GM10248 (cell line): ENCODE measurements at places on chromosomes 7 and 10.
A peak's percentile ranks its signal among the peaks of the same experiment; 100 is the strongest.

- DNase-seq: no peak
Measured at GRCh38 chr10:22932626-22933370, 4.9 kb downstream of the ARMC3 start.

DNA sequence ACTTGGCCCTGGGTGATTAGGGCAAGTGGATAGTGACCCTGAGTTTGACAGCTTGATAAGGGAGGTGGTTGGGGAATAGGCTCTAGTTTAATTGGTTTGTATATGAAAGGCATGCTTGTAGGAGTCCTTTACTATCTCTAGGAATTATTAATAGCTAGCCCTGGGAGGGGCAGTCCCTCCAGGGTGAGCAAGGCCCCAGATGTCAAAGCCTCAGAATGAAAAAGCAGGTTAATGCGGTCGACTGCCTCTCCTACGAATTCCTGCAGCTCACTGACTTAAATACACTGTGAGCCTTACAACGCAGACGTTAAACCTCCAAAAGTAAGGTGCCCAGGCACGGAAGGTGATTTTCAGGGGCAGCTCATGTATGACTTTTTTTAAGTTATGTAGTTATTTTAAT is 5.2 kb upstream of the BTBD16 start:
- DNase-seq: no peak

GRCh38 chr10:4434516-4435071 is 391.4 kb upstream of the AKR1E2 start:
- DNase-seq: no peak

DNA sequence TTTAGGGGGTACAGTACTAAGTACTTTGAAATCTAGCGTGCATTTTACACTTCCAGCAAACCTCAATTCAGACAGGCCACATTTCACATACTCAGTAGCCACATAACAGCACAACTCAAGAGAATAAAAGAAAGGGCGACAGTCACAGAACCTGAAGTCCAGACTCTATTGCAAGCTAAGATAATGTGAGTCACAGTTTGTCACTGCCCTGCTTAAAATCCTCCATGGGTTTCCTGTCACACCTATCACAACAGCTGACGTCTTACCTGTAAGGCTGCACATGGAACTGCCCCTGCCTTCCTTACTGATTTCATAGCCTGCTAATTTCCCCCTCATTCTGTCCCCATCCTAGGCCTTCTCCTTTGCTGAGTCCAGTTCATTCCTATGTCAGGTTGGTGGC is 16.1 kb upstream of the CDK14 start:
- no peak for DNase-seq

- DNase-seq: no peak
Measured at GRCh38 chr10:120788771-120789170, 62.4 kb upstream of the WDR11 start.

- no peak for DNase-seq
Measured at GRCh38 chr7:29754874-29755490, 51.3 kb upstream of the WIPF3 start.

GRCh38 chr10:110744782-110745181 is 100.6 kb downstream of the RBM20 start:
- no peak for DNase-seq

DNA sequence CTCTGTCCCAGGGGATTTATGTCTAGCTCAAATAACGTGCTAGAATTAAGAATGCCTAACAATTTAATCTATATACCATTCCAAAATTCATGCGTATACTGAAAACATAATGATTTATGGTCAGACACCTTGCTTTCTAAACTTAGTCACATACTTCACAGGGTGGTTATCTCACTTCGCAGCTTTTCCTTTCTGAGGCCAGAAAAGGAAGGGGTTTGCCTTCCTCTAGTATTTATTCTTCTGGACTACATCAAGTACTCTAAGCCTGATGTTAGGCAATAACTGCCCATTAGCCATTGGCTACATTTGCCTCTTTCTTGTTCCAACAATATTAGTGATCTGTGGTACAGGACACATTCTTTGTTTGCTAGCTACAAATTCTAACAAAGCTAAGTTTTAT is 72.6 kb upstream of the FHIP2A start:
- no peak for DNase-seq

DNA sequence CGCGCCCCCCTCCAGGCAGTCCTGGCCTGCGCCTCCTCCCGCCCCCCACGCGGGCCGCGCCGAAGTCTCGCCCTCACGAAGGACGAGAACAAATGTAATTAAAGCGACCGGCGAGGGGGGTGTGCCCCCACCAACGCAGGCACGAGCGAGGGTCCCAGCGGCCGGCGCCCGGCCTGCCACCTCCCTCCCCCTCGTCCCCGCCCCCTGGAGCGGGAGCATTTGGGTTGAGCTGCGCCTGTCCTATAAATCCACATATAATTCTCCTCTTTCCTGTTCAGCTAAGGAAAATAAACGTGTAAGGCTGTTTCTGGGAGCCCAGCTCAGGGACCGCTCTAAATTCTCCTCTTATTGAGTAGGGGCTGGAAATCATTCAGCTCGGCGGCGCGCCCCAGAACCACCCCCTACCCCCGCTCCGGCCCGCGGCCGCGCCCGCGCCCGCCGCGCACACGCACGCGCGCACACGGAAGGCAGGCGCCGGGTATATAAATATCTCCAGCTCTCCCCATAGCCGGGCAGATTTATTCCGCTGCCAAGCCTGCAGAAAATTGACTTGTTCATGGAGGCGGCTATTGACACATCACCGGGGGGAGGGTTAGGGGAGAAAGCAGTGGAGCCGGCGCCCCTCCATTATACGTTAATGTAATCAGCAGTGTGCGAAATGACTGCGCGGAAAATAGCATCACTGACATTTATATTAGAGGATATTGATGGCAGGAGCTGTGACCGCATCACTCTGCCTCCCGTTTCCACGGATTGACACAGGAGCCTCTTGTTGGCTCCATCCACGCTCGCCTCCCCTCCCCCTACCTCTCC is 61.6 kb upstream of the BTRC start:
- no peak for DNase-seq

DNA sequence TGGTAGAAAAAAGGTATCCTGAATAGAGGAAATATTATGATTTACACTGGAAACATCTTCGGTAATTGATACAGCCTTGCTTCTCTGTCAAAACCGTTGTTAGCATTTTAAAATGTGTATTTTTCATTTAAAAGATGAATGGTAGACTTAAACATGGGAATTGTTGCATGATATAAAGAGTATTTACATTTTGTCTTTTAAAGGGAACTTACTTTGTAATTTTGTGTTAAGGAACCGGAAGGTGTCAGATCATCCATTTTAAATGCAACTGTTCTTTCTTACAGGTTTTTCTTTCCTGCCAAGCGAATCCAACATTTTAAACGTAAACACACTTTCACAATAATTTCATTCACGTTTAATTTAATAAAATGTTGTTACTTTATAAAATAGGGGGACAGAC is 1.8 kb upstream of the IGF2BP3 start:
- no peak for DNase-seq

- no peak for DNase-seq
Measured at GRCh38 chr7:136887317-136887716, 18.9 kb downstream of the CHRM2 start.

- no peak for DNase-seq
Measured at GRCh38 chr10:5829267-5829666, 16.0 kb upstream of the GDI2 start.

DNA sequence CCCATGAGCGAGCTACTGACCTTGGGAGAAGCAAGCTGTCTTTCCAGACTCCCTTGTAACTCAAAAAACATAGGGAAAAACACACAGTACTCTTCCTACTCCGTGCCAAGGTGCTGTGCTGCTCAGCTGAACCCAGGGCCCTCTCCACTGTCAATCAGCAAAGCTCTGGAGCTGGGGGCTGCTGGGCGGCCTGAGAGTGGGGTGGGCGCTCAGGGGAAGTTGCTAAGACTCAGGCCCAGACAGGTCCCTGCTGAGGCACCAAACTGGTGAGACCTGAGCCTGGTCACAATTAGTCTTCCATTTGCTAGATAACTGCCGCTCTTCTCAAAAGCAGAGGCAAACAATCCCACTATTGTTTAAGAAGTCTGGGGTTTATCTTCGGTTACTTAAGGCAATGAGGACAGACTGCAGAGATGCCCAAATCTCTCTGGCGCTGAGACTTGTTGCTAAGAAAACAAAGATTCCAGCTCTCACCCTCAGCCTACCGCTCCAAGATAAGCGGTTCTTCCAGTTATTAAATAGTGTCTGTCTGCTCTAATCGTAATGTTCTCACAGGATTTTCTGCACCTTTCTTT is 22.0 kb downstream of the STEAP1B start:
- no peak for DNase-seq

DNA sequence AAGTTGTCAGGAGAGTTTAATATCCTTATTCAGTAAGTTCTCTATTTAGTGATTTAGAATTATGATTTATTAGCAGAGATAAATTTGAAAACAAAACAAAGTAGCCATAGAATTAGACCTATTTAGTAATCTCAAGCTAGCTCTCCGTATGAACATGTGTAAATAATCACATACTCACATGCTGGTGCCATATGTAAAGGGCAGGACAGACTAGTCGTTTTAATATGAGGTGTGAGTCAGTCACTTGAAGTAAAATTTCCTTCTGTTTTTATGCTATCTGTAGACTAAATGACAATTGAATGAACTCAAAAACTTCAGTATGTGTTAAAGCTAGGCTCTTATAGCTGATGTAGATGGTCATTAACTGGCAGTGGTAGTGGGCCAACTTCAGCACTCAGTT is 67.1 kb downstream of the WAC start:
- no peak for DNase-seq

DNA sequence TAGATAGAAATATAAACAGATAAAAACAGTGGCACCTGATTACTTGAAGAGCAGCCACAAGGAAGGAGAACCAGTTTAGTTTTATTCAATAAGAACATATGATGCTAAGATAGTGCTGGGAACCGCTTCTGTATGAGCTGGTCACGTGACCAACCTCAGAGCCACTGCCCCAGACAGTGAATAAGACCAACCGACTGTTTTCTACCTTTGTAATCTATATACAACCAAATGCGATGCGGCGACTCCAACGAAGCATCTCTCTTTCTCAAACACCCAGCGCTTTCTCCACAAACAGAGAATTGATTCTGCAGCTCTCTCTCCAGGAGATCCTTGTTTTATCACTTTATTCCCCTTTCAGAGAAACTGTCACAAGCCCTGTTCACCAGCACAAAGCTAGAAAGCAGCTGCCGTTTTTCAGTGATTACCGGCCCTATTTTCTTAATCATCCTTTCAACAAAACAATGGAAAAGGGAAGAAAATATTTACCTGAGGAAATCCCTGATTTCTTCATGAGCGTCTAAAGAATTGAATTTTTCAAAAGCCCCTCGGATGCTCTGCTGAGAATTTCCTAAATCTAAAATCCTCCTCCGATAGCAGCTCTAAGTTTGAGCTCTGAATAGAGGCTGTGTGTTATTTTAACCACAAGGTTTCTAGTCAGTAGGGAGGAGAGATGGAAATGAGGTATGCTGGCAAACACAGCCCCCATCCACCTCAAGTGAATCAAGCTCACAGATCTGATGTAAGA is 55.7 kb upstream of the JCAD start:
- DNase-seq: no peak

DNA sequence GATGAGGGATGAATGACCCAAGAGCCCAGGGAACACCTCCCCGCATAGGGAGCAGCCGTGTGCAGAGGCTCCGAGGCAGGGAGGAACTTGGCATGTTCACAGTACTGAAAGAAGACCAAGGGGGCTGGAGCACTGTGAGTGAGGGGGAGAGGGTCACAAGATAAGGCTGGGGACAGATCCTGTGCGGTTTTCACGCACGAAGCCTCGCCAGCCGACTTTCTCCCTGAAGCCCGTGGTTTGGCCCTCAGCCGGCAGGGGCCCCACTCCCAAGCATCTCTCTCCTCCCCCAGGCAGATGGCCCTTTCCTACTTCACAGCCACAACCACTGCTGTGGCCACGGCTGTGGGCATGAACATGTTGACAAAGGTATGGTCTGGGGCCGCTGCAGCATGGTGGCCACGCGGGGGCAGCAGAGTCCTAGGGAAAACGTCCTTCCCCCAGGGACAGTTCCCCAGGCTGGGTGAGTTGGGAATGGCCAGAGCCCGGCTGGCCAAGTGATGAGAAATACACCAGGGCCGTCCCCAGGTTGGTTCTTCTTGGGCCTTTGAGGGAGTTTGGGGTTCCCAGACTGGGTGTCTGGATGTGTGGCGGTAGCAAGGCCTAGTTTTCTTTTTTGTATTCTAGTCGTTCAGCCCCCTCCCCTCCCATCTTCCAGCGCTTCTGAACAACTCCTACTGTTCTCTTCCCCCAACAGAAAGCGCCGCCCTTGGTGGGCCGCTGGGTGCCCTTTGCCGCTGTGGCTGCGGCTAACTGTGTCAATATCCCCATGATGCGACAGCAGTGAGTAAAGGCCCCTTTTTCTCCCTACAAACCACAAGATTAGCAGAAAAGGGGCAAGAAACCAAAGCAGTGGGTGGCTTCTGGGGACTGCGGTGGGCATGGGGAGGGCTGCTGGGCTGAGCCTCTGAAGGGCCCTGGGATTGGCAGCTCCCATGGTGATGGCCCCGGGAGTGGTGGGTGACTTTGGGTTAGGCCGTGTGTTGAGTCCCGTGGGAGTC is 14.4 kb upstream of the WBP1L start:
- peak; percentile 77 for DNase-seq

GRCh38 chr7:116354171-116354545 is 143.8 kb downstream of the TES start:
- no peak for DNase-seq

GRCh38 chr7:149729983-149730801 is 43.2 kb downstream of the ZNF467 start:
- no peak for DNase-seq

GRCh38 chr7:79406371-79406770 is 47.1 kb downstream of the MAGI2 start:
- no peak for DNase-seq
